ENCODE measurements at places on chromosomes 2 and 18.

- no peak overlapping the region for H3K4me3 ChIP-seq
- no peak overlapping the region for H3K27ac ChIP-seq
- H3K36me3 ChIP-seq, result no peaks in the 10 kb centered on the region
- no peak for DNase-seq
- H3K27me3 ChIP-seq, result no peaks in the 10 kb centered on the region
Observed at GRCh38 chr2:239664216-239664810, 263.5 kb upstream of the HDAC4 start.

GRCh38 chr2:122743021-122743675 lies 987.7 kb downstream of the TSN start:
- no peaks in the 10 kb centered on the region for H3K4me1 ChIP-seq
- H3K27me3 ChIP-seq, result no peaks in the 10 kb centered on the region
- no peak overlapping the region for H3K4me3 ChIP-seq
- no peak for DNase-seq
- H3K36me3 ChIP-seq, result no peaks in the 10 kb centered on the region

GRCh38 chr2:130875935-130876334 lies 39.2 kb downstream of the ARHGEF4 start:
- peaks cover 20% of the 10 kb centered on the region for H3K4me1 ChIP-seq
- no peak overlapping the region for H3K27ac ChIP-seq
- DNase-seq, result no peak
- H3K27me3 ChIP-seq, result no peaks in the 10 kb centered on the region
- peaks cover 3% of the 10 kb centered on the region for H3K36me3 ChIP-seq

- no peak overlapping the region for H3K27ac ChIP-seq
- H3K4me3 ChIP-seq, result no peak overlapping the region
- no peak for DNase-seq
- H3K4me1 ChIP-seq, result peaks cover 2% of the 10 kb centered on the region
- no peaks in the 10 kb centered on the region for H3K36me3 ChIP-seq
Observed at GRCh38 chr2:161552015-161552414, 72.2 kb upstream of the SLC4A10 start.

GRCh38 chr2:46460241-46460921 lies 19.0 kb upstream of the TMEM247 start:
- H3K27ac ChIP-seq, result no peak overlapping the region
- no peaks in the 10 kb centered on the region for H3K36me3 ChIP-seq
- no peaks in the 10 kb centered on the region for H3K4me1 ChIP-seq

Measured in neuronal stem cell (in vitro differentiated cells).